ENCODE measurements at places on chromosomes 3 and 15.

DNA sequence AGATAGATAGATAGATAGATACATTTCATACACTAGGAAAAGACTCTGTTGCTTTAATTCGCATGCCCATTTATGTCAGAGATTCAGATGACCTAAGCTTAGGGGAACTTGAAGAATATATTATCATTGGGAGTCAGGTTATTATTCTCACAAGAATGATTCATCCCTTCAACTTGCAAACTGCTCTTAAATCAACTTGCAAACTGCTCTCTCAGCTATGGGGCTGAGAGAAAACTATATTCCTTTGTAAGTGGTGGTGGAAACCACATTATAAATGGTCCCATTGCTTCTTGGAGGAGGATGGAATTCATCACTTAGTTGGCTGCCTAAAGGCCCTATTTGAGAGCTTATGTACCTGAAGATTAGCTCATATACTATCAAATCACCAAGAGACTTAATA is 160.9 kb upstream of the STAC start:
- DNase-seq, result no peak

DNA sequence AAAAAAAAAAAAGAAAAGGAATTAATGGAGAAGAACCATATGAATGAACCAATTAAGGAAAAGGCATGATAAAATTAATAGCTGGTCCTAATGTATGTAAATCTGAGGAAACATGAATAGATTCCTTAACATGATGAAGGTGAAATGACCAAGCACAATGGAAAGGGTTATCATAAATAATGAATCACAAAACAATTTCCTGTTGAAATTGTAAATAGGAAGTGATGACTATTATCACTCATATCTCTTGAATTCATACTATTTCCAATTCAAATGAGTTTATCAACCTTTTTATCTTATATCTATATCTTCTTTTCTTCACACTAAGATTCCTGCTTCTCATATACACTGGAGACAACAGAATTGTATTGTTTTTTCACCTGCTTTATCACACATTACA is 32.0 kb downstream of the AADACL2 start:
- no peak for DNase-seq

DNA sequence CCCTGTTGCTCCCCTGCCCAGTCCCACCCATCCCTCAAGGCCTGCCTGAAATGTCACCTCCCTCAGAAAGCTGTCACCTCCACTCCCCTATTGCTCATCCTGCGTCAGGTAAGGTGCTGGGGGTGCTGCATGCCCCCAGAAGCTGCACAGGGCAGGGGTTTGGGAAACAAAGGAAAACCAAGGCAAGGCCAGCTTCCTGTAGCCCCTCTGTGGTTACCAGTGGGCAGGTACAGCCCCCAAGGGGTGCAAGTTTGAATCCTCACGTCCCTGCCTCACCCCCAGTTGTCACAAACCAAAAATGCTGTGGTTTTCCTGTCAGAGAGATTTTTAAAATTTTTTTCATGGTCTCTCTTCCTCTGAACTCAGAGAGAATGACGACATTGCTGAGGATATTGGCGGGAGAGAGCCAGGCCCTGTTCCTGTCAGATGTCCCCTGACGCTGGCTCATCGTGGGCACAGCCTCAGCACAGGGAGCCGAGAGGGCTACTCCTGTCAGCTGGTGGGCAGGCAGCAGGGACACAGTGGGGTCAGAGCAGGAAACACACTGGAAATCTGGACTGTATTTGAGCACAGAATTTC is 27.0 kb downstream of the PSTPIP1 start:
- no peak for DNase-seq

GRCh38 chr15:87155771-87156170 is 1076.1 kb downstream of the AGBL1 start:
- no peak for DNase-seq

Data from NCI-H2171 treated with DMSO at 0.1 percent for 48 hours (cell line).